ENCODE measurements at places on chromosomes 3 and 15.

DNA sequence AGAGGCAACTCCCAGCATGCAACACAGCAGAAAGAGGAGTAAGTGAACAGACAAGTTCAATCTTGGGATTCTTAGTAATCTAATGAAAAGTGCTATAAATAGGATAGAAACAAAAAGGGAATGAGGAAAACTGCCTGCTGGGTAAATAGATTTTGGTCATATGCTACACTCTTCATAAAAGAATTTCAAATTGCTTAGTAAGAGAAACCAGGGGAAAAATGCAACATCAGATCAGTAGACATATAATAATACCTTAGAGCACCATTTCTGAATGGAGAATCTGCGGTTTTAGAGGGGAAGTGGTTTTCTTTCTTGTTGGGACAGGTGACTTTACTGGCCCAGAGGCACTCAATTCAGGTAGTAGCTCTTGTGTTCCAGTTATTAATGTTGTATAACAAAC lies 13.4 kb upstream of the TBC1D5 start:
- no peak for DNase-seq

- DNase-seq, result no peak
Observed at GRCh38 chr3:188135271-188135670, 18.7 kb upstream of the LPP start.

- DNase-seq, result no peak
Observed at GRCh38 chr3:153330901-153331300, 168.9 kb downstream of the RAP2B start.

GRCh38 chr3:23019596-23020300 lies 183.4 kb upstream of the UBE2E2 start:
- no peak for DNase-seq

DNA sequence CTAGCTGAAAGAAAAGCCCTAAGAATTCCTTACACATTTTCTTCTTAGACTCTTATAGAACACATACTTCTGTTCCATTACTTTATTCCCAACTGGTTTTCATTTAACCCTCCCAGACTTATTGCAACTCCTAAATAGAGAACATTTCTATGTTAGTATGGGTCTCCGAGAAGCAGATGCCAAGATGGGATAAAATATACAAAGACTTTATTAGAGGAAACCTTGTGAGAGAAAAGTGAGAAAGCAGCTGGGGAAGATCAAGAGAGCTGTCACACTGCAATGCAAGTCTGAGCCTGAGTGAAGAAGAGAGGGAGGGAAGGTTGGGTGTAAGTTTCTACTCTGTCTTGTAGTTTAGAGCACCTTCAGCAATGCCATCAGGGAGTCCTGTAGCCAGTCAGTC lies 979.3 kb downstream of the IGSF11 start:
- no peak for DNase-seq

GRCh38 chr3:107523289-107523538 lies 452 bp downstream of the BBX start:
- DNase-seq, result no peak

- no peak for DNase-seq
Observed at GRCh38 chr3:107117156-107117555, 260.1 kb upstream of the CCDC54 start.
